ENCODE measurements at places on chromosomes 5 and 9.
A peak's percentile ranks its signal among the peaks of the same experiment; 100 is the strongest.

DNA sequence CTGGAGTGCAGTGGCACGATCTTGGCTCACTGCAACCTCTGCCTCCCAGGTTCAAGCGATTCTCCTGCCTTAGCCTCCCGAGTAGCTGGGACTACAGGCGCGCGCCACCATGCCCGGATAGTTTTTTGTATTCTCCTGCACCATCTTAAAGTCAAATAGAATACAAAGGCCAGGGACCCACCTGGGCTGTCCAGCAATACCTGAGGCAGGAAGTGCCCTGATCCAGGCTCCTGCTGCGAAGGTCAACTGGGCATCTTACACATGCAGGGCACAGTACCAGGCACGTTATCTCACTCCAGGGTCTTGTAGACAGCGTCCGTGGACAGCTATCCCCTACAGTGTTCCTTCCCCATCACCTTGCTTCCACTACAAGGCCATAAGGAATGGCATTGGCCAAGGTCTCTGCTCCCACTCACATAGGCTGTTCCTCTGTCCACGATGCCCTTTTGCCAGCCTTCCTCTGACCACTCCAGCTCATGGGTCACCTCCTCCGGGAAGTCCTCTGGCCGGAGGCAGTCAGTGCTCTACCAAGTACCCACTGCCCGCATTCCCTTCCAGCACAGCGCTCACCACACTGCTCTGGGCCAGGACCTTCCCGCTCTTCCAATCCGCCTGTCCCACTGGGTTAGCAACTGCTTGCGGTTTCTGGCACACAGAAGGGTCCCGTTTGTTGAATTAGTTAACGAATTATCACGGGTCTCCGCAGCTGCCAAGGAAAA, 978 bp downstream of the P4HA2 start:
- DNase-seq, result peak; percentile 53

- DNase-seq, result no peak
These were observed 46.3 kb downstream of the AOPEP start for GRCh38 chr9:94772639-94773303.

DNA sequence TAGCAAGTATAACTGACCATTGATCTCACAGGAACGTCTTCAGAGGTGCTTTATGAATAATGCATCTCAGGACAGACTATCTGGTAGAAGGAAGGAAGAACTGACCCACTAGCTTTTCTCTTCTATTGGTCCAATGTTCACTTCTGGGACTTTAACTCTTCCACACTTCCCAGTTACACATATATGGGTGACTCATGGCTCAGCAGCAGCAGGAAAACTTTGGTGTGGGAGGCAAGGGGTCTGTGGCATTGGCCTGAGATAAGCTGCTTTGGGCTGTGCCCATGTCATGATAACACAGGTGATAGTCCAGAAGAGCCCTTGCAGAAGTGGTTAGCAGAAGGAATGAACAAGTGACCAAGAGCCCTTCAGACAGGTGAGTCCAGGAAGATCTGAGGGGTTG, 148.8 kb downstream of the RAB3C start:
- no peak for DNase-seq

GRCh38 chr5:177198738-177199137, 65.2 kb downstream of the NSD1 start:
- DNase-seq, result no peak

DNA sequence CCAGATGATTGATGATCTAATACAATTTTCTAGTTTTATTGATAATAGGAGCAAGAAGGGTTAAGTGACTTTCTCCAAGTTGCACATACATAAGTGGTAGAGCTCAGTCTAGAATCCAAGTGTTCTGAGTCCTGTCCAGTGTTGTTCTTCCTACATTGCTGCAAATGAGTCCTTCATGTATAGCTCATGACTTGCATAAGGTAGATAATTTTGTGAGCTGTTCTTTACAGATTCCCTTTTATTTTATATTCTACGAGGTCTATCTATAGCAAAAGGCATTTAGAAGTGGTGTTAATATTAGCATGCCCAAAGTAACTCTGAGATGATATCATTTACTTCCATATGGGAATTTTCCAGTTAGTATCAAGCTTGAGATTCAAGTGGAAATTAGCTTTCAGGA, 20.0 kb downstream of the MRPS30 start:
- DNase-seq, result no peak

DNA sequence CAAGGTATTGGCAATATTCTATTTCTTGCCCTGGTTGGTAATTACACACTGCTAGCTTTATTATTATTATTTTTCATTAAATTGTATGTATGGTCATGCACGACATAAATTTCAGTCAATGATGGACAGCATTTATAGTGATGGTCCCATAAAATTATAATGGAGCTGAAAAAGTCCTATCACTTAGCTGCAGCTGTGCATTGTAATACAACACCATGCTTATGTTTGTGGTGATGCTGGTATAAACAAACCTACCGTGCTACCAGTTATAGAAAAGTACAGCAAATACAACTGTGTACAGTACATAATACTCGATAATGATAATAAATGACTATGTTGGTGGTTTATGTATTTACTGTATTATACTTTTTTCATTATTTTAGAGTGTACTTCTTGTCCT, 65.5 kb downstream of the NR3C1 start:
- no peak for DNase-seq

- DNase-seq, result no peak
These were observed 367.0 kb upstream of the DAP start for GRCh38 chr5:11128021-11128420.

- DNase-seq, result no peak
These were observed 257.1 kb upstream of the MAP3K1 start for GRCh38 chr5:56558131-56558745.

DNA sequence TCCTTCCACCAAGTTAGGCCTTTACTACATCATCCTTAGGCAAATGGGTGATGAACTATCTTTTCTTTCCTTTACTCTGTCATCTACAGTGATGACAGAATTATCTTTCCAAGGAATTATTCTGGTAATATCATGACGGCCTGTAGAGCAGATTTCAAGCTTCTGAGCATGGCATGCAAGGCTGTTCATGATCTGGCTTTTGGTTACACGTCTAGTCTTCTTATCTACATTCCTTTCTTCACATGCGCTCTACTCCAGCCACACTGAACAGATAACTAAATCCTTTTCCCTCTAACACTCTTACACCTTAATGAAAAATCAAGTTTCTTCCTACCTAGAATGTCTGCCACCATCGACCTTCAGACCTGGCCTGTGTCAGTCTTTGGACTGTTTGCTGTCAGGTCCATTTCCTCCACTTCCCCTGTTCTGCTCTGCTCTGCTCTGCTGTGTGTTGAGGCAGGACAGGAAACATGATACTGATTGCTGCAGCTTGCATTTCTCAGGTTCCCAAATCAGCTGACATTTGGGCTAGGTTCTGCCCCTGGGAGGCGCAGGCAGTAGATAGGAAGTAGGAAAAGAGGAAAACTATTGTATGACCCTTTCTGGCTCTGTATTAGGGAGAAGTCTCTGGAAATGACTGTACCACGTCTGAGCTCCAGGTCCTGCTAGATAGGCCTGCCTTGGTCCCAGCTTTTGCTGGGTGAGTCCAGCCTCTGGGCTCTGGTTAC, 4.2 kb downstream of the SCGB3A2 start:
- no peak for DNase-seq

- no peak for DNase-seq
These were observed 1262.2 kb downstream of the EFNA5 start for GRCh38 chr5:106408570-106408969.

GRCh38 chr9:114371343-114371944, 16.3 kb downstream of the AKNA start:
- no peak for DNase-seq

GRCh38 chr5:72185496-72186329, 78.4 kb downstream of the MAP1B start:
- DNase-seq, result no peak

- no peak for DNase-seq
These were observed 100.3 kb downstream of the MUSK start for GRCh38 chr9:110768886-110769285.

GRCh38 chr5:157451806-157452205, 8.2 kb upstream of the NIPAL4 start:
- DNase-seq, result no peak

DNA sequence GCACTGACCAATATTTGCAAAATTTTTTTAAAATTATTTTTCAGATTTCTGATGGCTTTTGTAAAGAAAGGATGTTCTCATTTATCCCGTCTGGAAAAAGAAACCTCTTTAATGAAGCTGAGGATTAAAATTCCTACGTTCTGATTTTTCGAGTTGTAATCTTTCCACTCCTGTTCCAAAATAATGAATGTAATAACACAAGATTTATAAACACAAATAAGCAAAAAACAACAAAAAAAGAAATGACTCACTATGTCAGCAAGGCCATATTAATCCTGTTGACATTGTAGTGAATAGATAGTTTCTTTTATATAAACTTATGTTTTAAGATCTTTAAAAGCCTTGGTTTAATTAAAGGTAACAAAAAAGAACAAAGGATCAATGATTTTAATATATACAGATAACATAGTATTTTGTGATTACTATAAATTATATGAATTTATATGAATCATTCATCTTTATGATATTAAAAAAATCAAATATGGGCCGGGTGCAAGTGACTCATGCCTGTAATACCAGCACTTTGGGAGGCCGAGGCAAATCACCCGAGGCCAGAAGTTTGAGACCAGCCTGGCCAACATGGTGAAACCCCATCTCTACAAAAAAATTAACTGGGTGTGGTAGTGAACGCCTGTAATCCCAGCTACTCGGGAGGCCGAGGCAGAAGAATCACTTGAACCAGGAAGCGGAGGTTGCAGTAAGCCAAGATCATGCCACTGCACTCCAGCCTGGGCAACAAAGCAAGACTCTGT, 336.6 kb upstream of the DAB2 start:
- DNase-seq, result no peak

DNA sequence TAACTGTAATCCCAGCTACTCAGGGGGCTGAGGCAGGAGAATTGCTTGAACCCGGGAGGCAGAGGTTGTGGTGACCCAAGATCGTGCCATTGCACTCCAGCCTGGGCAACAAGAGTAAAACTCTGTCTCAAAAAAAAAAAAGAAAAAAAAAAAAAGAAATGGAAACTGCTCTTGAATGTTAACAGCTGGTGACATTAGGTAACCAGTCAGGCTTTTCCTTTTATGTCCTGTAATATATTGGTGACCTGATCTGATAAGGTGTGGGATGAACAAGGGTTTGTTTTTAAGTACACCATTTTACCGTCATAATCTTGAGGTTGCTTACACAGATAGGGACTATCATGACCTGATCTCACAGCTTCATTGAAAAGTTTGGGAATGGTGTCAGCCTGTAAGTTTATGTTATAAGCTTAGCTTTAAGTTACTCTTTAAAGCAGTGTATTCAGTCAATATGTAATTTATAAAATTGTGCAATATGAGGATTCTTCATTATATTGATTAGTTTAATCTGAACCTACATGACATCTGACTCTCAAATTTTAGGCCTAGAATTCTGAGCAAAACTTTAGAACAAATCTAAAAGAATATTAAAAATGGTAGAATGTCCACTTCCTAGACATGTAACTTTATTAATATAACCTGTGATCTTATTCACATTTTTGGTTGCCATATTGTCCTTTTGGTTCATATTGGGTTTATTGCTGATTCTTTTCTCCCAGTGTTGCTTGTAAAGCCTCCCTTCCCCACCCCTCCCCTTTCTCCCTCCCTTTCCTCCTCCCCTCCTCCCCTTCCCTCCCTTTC, 41.4 kb downstream of the RAI14 start:
- DNase-seq, result no peak

- no peak for DNase-seq
These were observed 33.8 kb upstream of the NEURL1B start for GRCh38 chr5:172607213-172607793.

- DNase-seq, result no peak
These were observed 472.1 kb upstream of the TNC start for GRCh38 chr9:115590011-115590410.

- DNase-seq, result no peak
These were observed 117.2 kb downstream of the APBA1 start for GRCh38 chr9:69554945-69555344.

- no peak for DNase-seq
These were observed 224.7 kb upstream of the GRAMD2B start for GRCh38 chr5:126198531-126198930.

DNA sequence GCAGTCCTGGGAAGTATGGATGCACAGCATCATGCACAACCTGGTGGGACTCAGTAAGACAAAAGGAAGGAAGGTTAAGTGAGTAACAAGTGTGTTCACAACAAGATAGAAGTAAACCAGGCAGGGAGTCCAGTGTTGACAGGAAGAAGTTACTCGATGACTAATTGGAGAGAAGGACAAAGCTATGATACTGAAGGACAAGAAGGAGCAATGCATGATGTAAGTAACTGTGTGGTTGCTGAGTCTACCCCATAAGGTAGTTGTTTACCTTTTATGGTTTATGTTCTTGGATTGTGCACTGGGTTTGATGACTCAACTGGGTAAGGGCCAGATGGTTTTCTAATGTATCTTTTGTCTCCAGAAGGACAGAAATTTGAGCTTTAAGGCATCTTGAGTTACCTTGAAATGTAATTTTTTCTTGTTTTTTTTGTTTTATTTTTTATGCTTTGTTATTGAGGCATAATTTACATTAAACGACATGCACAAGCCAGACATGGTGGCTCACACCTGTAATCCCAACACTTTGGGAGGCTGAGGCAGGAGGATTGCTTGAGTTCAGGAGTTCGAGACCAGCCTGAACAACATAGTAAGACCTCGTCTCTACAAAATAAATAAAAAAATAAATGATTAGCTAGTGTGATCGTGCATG, 89.2 kb upstream of the CAST start:
- DNase-seq, result no peak

All from RWPE2 (cell line).